ENCODE measurements at places on chromosomes 13 and 19.

- DNase-seq = no peak
Measured at GRCh38 chr13:27534981-27535380, 84.6 kb upstream of the MTIF3 start.

GRCh38 chr13:45325806-45326205 lies 15.2 kb downstream of the TPT1 start:
- no peak for DNase-seq

DNA sequence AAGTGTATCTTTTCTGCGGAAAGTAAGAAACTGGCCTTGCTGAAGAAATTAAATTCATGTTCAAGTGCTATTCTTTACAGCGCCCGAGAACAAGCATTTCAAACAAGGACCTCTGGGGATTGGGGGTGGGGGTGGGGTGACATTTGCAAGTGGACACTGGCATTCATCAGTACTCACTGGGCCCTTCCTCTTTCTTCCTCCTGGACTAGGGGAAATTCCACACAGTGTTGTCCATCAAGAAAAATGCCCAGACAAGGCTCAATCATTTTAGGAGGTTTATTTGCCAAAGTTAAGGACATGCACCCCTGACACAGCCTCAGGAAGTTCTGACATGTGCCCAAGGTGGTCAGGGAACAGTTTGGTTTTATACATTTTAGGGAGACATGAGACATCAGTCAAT lies 22.9 kb upstream of the OR10H1 start:
- DNase-seq = no peak

DNA sequence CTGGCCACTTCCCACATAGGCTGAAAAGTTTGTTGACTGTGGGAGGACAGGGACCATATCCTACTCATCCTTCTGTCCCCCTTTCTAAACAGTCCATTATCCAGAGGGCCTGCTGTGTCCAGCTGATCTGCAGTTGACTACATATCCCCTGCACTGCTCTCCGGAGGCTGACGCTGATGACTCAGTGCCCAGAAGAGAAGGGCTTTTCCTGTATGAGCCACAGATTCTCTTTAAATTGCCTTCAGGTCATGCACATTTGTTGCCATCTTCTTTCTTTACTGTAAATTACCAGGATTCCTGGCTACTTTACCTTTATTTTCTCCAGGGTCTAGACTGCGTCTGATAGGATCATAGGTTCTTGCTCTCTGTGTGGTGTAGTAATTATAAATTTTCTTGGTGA lies 125.2 kb downstream of the LACC1 start:
- DNase-seq = no peak

DNA sequence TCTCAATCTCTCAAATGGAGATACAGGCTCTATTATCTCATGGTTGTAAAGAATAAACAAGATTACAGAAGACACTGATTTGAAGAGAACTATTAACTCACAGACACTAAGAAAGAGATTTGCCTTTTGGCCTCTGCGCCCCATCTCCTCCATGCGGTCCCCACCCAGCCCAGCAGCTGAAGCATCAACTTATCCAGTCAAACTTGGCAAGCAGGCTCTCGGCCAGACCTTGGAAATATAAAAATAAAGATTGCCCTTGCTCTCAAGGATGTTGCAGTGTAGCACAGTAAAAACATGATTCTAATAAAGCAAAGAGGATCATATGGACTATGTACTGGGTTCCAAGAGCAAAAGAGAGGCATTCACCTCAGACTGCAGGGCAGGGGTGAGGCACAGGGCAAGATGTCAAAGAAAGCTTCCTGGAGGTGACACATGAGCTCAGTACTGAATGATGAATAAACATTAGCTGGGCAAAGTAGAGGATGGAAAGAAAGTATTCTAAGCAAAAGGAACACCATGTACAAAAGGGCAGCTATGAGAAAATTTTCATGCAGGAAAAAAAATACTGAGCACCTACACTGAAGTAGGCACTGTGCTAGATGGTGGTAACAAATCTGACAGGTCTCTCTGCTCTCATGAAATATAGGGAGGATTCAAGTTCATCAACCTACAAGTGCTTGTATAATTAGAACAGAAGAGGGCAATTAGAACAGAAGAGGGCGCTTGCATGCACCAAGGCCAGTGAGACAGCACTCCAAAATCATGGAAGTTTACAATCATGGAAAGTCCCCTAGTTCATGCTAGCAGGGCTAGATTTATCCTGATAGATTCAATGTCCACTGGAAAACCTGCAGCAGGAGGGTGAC lies 85.0 kb downstream of the SACS start:
- DNase-seq = no peak

GRCh38 chr13:79267560-79267959 lies 138.5 kb downstream of the RBM26 start:
- no peak for DNase-seq

DNA sequence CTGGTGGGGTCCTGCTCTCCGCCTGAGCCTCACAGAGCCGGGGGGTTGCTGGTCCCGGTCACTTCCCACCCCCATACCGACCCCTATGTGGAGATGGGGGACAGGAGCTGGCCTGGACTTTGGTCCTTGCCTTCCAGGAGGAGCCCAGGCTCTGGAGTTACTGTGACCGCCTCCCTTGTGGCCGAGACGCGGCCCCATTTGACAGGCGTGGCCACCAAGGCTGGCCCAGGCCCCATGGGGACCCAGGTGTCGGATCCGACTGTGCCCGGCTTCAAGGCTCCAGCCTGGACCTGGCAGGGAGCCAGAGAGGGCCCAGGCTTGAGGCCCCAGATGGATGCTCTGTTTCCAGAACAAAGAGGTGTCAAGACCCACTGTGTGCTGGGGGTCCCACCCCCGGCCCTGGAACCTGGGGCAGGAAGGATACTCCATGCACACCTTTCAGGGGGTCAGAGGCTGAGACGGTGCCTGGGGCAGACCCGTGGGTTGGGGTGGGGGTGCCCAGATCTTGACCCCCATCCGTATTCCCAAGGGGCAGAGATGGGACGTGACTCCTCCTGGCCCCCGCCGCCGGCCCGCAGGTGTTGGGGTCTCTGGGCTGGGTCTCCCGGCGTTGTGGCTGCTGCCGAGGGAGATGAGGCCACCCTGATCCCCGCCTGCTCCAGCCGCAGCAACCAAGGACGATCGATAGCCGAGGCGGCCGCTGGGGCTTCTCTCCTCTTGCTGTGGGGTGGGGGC lies 47.8 kb upstream of the TCF3 start:
- DNase-seq = no peak

DNA sequence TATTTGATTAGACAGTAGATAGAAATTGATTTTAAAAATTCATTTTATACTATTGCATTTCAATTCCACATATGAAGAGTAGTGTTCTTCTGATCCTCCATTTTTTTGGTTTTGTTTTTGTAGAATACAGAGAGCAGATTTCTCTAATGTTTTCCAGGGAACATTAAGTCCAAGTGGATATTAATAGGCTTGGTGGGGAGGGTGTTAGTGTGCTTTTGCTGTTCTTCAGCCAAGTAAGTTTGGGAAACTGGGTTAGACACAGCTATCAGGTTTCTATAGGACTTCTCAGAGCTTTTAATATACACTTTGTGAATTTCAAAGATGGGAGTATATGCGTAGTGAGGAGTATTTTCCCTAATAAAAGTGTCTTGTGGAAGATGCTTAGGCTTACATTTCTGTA lies 21.8 kb downstream of the NAA16 start:
- no peak for DNase-seq

DNA sequence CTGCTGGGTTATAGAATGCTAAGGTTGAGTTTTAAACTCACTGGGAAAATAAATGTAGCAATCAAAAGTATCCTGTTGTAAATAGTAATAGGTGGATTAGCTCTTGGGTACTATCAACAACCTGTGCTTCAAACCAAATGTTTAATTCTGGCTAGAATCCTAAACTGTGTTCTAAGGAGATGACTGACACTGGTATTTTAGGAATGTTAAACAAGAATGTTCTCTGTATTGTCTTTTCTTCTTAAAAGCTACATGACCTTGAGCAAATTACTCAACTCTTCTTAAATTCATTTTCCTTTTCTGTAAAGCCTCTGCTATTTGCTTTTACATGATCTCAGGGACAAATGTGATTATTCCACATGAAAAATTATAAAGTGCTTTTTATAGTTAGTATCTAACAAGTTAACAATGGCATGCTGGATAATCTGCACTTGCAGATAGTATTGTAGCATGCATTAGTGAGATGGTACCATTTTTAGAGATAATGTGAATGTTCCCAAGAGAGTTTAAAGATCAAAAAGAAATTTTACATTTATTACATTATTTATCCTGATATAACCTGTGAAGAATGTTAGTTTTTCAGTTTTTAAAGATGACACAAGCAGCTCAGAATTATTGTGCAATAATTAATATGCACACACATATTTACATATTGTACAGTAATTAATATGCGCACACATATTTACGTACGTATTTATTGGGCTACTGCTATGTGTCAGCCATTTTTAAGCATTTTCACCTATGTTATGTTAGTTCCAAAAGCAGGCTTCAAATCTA lies 13.6 kb upstream of the EPSTI1 start:
- DNase-seq = no peak

DNA sequence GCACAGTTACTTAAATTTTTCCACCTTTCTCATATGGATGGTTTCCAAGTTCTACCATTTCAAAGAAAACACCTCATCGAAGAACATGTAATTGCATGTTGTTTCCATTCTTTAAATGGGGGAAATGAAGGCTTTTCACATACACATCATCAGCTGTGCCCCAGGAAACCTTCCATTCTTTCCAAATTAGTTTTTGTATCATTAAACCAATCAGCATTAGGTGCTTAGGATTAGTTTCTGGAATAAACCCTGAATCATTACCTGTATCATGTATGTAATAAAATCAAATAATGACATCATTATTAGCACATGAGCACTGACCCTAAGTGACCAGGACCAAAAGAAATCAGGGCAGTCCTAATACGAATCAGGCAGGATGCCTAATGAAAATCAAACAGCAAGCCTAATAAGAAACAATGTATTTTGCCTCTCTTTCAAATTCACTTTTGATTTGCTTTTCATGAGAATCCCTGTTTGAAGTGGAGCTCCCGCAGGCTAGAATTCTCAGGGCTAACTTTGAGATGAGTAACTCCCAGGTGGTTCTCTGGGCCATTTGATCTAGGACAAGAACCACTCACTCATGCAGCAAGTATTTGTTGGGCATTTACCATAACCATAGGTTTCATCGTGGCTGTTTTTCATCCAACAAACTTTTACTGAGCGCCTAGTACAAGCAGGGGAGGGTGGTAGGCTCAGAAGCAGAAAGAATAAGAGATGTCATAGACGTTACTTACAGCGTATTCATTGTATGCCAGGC lies 89.2 kb downstream of the MZT1 start:
- no peak for DNase-seq

- DNase-seq = no peak
Measured at GRCh38 chr13:96294930-96295881, 205.3 kb downstream of the HS6ST3 start.

DNA sequence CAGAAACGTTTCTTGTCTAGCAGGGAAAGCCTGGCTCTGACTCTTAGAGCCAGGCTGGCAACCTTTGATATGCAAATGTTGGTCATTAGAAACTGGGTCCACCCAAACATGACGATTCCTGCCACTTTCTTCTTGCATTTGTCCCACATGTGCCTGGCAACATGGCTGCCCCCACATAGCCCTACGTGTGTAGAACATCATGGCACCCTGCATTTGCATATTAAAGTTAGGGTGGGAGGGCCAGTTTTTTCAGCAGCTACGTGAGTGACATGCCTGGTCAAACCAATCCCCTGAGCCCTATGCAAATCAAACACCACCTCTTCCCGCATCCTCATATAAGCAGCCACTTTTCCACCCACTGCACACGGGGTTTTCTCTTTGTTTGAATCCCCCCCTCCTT lies 95.0 kb downstream of the LIG4 start:
- no peak for DNase-seq

- DNase-seq = peak; percentile 96
Measured at GRCh38 chr19:35702223-35703012, 1.9 kb upstream of the ZBTB32 start.

- DNase-seq = no peak
Measured at GRCh38 chr13:93637852-93638251, 411.2 kb downstream of the GPC6 start.

DNA sequence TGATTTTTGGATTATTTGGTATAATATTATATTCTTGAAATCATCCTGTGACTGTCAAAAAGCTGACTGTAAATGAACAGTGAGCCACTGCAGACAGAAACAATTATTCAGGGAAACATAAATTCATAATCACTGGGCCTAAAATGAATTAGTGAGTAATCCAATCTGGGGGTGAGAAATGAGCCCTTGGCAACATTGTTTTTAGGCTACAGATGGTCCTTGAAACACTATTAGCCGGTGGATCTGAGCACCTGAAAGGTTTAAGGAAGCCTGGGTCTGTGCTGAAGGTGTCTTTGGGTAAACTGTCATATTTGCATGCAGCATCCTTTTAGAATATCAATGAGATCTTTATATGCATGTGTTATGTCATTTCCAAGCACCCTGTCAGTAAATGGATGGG lies 290.7 kb downstream of the ATP8A2 start:
- DNase-seq = no peak

DNA sequence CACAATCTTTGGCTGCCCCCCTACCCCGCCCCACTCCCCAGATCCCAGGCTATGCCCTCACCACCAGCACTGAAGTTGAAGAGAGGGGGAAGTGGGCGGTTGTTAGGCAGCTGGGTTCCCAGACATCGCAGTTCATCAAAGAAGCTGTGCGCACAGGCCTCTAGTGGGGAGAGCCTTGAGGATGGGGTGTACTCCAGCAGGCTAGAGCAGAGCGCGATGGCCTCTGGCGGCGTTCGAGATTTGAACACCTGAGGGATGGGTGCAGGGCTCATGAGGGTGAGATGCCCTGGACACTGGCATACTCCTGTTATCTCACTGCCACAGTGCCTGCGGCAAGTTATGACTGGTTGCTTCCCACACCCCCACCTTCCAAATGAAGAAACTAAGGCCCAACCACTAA lies 10.0 kb downstream of the GSK3A start:
- no peak for DNase-seq

DNA sequence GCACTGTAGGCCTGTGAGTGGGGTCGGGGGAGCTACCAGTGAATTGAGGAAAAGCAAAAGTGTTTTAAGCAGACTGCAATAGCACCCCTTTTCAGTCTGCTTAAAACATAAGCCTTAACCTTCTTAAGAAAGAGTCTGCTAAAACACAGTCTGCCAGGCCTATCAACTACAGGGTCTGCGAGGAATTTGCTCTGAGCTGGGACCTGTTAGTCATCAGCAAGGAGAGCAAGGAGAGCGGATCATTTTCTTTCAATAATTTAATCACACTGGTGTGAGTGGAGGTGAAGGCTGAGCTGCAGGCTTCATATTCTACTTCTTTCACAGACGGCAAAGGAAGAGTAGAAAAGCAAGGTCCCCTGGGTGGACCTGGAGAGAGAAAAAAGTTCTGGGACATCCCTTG lies 342.7 kb downstream of the ENOX1 start:
- no peak for DNase-seq

GRCh38 chr13:26442541-26442940 lies 114.9 kb upstream of the WASF3 start:
- no peak for DNase-seq

Data from B cell (primary cell).